ENCODE measurements at places on chromosomes 16 and 17. TPM values are rescaled to one million over a fixed set of nuclear protein-coding genes. Genes with fewer than 3 reads are reported as not detected.

TMEM107 gene
- total RNA-seq, result 18.1 TPM

CA7 gene
- not detected for total RNA-seq

ACE gene
- 0.37 TPM for total RNA-seq

C17orf78 gene
- total RNA-seq, result not detected

SEPTIN1 gene
- total RNA-seq, result 2.2 TPM

FBXW10 gene
- total RNA-seq, result 0.95 TPM

CALB2 gene
- total RNA-seq, result 6.6 TPM

CES5A gene
- total RNA-seq, result not detected

ULK2 gene
- 15.3 TPM for total RNA-seq

CFAP52 gene
- total RNA-seq, result not detected

CCL1 gene
- not detected for total RNA-seq

AXIN1 gene
- total RNA-seq, result 32.4 TPM

FAM234A gene
- total RNA-seq, result 48.7 TPM

PTGES3L gene
- 0.84 TPM for total RNA-seq

CCL5 gene
- total RNA-seq, result 2.0 TPM

PRPSAP1 gene
- total RNA-seq, result 74.6 TPM

SLC38A8 gene
- not detected for total RNA-seq

EVI2B gene
- 0.11 TPM for total RNA-seq

TBC1D3C gene
- 0.06 TPM for total RNA-seq

SPDYE4 gene
- total RNA-seq, result not detected

BEAN1 gene
- total RNA-seq, result 4.4 TPM

ABCC11 gene
- 0.13 TPM for total RNA-seq

IRF8 gene
- total RNA-seq, result 0.29 TPM

MMP25 gene
- total RNA-seq, result 0.85 TPM

PDIA2 gene
- 0.58 TPM for total RNA-seq

TNFAIP1 gene
- 54.6 TPM for total RNA-seq

MAPT gene
- total RNA-seq, result 1.7 TPM

BCAR1 gene
- 76.5 TPM for total RNA-seq

TBC1D3E gene
- total RNA-seq, result not detected

PTX4 gene
- not detected for total RNA-seq

Data from A549 treated with DMSO at 1 μM for 4 hours (cell line).